ENCODE measurements at places on chromosomes 1 and 21.

DNA sequence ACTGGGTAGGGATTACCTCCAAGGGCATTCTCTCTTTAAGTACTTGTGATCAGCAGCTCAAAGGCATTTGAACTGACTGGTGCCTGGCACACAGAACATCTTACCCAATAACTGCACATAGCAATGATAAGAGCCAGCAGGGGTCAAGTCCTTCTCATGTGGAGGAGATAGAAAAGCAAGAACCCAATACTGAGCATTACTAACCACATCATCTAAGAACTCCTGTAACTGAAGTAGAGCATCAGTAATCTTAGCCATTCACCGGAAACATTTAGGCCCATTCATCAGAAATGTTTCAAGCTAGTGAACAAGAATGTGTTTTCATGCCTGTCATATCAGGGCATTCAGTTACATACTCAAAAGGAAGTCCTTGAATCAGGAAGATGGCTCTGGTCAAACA is 33.6 kb upstream of the THEM4 start:
- DNase-seq: no peak

DNA sequence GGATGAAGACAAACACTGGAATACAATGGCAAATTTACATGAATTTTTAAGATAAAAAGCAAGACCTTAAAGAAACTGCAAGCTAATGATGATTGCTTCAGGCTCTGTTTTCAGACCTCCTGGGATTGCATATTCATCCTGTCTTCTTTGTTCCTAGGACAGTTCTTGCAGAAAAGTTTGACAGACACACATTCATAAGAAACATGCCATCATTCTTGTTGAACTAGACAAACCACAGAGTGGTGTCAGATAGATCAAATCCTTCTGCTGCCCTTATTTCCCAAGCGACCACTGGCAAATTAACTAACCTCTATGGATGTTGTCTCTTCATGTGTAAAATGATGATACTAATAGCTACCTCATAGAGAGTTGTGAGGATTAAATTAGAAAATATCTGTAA is 181.3 kb downstream of the KCTD3 start:
- no peak for DNase-seq

DNA sequence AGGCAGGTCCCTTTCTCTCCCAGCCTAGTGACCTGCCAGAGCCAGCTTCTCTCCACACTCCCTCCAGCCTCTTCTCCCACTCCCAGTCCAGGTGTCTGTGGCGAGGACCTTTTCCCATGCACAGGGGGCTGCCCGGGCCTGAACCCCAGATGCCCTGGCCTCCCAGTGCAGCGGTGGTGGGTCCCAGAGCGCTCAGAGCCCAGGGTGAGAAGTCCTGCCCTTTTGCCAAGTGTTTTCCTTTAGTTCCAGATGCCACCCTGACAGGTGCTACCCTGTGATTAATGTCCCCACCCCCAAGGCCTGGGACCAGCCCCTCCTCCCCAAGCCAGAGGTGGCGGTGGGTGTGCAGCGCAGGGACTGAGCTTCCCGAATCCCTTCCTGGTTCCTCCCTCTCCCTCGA is 90.4 kb downstream of the PAX7 start:
- no peak for DNase-seq

- DNase-seq: no peak
Observed at GRCh38 chr21:31629972-31630711, 29.4 kb upstream of the SOD1 start.

DNA sequence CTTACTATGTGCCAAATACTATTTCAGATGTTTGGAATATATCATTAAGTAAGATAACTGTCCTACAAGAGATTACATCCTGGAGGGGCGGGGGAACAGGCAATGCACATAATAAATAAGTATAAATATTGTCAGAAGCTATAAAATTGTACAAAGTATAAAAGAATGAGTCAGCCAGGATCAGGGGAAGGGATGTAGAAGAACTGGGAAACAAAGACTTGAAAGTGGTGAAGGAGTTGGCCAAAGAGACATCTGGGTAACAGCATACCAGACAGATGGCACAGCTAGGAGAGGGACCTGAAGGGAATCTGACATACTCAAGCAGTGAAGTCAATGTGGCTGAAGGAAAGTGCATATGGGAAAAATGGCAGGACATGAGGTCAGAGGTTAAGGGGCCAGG is 53.9 kb downstream of the CYYR1 start:
- DNase-seq: no peak

GRCh38 chr1:202569393-202570322 is 140.6 kb downstream of the SYT2 start:
- DNase-seq: no peak

GRCh38 chr1:8394456-8395321 is 76.8 kb downstream of the SLC45A1 start:
- DNase-seq: no peak

DNA sequence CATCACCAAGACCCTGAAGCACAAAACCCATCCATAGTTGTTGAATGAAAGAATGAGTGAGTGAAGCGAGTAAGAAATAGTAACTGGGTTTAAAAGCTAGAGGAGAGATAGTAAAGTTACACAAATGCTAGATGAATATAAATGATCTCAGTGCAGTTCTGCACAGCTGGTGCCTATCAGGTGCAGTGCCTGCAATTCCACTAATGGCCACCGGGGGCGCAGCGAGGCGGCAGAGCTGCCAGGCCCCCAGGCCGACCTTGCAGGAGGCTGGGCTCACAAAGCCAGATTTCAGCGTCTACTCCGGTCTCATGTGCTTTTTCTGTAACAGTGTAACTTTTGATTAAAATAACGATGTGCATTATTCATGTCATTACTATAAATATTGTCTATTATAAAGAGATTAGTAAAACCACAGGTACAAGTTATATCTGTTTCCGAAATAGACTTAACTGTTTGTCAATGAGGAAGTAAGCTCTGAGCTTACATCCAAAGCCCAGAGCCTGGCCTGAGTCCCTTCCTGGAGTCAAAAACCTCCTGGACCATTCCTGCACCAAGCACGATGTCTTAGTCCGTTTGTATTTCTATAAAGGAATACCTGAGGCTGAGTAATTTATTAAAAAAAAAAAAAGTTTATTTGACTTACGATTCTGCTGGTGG is 477.6 kb downstream of the NPHP4 start:
- peak; percentile 82 for DNase-seq

GRCh38 chr1:175830500-175830899 is 87.1 kb upstream of the TNR start:
- DNase-seq: no peak

- DNase-seq: no peak
Observed at GRCh38 chr21:44384968-44385367, 31.5 kb downstream of the TRPM2 start.

DNA sequence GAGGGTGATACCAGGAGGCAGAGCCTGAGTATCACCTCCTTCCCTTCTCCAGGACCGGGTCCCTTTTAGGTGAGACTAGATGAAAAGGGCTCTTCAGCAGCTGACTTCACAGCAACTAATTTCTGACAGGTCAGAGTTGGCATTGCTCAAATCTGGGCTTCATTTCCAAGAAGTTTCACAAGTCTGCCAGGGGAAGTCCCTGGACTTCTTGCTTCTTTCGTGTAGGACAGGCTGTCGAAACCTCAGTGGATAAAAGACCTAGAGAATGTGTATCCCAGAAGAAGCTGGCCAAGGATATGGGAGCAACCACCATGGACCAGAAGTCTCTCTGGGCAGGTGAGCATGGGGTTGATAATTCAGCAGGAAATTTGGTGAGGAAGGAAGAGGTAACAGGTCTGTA is at the start of gene CHI3L2:
Gene CHI3L2, plus strand, starts transcription at position 280 of the 400 bp plus-strand sequence. Its CDS starts 17 bp downstream, at position 297.
- DNase-seq: no peak

DNA sequence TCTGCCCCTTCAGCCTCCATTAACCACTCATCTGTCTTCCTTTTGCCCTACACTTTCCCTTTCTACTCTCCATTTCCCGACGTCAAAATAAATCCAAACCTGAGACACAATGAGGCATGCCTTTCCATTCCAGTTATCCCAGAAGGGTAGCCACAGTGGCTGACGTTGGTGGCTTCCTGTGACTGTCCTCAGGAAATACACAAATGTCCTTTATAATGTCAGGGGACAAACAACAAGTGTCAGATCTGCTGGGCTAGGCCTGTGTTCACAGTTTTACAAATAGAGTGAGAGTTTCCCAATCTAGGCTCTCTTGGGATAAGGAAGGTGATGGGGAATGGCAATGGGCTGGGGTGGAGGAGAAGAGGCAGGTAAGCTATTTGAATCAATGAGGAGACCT is 135.3 kb downstream of the BRINP2 start:
- no peak for DNase-seq

DNA sequence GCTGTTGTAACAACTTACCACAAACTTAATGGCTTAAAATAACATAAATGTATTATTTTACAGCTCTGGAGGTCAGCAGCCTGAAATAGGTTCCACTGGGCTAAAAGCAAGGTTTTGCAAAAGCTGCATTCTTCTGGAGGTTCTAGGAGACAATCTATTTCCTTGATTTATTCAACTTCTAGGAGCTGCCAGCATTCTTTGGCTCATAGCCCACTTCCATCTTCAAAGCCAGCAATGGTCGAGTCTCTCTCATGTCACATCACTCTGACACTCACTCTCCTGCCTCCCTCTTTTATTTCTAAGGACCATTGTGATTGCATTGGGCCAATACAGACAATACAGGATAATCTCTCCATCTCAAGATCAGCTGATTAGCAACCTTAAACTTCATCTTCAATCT is 15.1 kb upstream of the FOXJ3 start:
- DNase-seq: no peak

GRCh38 chr1:53868565-53868964 is 21.0 kb downstream of the YIPF1 start:
- no peak for DNase-seq

DNA sequence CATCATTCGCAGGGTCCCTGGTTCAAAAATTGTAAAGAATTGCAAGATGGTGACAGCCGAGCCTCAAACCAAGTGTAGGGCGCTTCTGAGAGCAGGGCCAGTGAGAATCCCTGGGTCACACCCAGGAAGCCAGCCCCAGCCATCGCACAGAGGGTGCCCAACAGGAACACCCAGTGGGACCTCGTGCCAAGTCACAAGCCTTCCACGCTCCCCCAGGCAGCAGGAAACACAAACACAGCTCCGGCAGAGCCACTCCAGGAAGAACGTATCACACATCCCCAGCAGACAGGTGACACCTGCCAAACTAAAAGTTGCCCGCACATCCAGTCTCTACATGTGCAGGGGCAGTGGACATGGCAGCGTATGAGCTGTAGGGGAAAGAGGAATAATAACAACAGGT is 20.2 kb downstream of the DHRS3 start:
- DNase-seq: no peak

DNA sequence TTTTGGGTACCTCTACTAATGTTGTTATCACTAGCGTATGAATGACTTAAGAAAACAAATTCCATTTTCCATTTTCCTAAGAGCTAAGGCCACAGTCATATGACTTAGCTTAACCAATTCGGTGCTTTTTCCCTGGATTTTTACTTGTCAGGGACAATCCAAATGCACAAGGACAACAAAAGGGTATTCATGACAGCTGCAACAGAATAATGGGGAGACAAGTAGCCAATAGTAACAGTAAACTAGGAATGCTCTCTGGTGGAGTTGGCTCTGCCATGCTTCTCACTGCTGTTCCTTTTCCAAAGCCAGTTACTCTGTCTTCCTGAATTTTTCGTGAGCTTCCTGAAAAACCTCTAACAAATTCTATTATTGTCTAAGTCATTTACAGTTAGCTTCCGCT is 52.9 kb downstream of the LRRIQ3 start:
- DNase-seq: no peak

DNA sequence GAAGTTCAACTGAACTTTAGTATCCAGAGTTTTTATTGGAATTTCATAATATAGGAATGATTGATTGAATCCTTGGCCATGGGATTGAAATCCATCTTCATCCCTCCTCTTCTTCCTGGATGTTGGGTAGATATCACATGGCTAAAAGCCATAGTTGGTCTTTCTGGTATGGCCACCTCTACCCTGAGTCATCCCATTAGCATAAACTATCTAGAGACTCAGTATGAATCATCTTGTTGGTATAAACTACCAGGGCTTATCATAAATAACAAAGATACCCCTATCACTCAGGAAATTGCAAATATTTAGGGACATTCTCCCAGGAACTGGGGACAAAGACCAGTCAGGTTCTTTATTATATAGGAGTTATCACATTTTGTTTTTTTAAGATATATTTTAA is 21.2 kb upstream of the ZP4 start:
- DNase-seq: no peak

GRCh38 chr1:118459871-118460270 is 274.8 kb upstream of the SPAG17 start:
- DNase-seq: no peak

- no peak for DNase-seq
Observed at GRCh38 chr1:111275780-111276433, 14.7 kb upstream of the CHIA start.

DNA sequence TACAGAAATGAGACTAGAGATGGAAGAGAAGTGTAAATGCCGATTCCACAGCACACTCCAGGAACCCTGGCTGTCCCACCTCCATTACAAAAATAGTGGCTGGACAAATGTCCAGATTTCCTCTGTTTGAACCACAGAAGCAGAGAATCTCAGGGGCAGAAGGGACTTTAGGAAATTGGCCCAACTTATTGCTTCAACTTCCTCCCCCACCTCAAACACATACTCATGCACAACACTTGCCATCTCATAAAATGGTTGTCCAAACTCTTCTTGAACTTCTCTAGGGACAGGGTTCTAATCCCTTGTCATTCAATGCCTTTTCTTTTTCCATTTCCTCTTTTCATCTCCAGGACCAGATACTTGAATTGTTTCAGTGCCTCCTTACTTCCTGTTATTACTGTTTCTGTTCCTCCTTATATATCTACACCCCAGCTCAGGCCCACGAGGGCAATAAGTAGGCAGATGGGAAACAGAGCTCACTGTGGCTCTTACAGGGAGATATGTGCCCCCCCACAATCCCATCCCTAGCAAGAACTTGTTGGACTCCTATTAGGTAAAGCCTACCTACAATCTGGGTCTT is 8.5 kb upstream of the B4GALT3 start:
- DNase-seq: no peak

DNA sequence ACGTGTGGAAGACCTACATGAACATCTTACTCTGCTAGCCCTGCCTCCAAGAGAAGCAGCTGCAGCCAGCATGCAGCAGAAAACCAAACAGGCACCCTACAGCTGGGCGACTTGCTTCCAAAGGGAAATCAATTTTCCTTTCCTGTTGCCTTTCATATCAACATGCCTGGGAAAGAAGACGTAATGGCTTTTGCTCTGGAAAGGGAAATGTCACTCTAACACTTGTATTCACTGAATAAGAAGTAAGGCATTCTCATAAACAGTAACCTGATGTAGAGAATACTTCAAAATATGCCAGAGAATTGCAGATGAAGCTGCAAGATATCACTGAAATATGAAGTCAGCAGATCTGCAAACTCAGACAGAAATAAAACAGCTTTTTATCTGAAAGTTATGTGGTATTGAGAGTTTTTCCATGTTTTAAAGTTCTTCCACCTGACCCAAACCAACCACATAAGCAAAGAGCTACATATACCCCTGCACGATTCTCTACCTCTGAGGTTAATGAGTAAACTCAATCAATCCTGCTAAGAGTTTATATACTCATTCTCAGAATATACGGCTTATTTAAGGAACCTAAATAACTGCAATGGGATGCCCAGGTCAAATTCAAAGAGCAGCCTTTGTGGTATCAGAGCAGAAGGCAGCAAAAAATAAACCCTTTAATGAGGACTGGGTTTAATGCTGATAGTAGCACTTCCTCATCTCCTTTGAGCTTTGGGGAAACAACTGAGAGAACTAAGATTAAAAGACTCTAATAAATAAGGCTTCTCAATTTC is 150.9 kb downstream of the RERE start:
- DNase-seq: no peak

Data from GM19239 (cell line).